GM23338 (cell line): ENCODE measurements at places on chromosomes 2 and 18. TPM values are rescaled to one million over a fixed set of nuclear protein-coding genes. Genes with fewer than 3 reads are reported as not detected.

GRCh38 chr2:48812416-48812815, 56.9 kb upstream of the LHCGR start:
- DNase-seq: peak; percentile 56

DNA sequence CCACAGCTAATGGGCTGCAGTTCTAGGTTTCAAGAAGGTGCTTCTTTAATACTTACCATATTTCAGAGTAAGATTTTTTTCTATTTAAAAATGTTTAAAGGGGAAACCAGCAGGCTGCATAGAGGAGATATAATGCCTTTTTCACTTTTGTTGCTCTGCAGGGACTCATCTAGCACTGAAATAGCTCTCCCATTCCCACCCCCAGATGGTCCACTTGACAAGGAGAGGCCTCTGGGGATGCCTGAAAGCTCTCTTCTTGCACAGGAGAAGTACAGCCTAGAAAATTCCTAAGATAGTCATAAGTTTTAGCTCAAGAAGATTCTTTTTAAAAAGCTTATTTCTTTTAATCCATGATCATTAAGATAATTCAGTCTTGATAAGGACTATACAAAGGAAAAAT, 126.4 kb downstream of the CDH2 start:
- no peak for DNase-seq

DNA sequence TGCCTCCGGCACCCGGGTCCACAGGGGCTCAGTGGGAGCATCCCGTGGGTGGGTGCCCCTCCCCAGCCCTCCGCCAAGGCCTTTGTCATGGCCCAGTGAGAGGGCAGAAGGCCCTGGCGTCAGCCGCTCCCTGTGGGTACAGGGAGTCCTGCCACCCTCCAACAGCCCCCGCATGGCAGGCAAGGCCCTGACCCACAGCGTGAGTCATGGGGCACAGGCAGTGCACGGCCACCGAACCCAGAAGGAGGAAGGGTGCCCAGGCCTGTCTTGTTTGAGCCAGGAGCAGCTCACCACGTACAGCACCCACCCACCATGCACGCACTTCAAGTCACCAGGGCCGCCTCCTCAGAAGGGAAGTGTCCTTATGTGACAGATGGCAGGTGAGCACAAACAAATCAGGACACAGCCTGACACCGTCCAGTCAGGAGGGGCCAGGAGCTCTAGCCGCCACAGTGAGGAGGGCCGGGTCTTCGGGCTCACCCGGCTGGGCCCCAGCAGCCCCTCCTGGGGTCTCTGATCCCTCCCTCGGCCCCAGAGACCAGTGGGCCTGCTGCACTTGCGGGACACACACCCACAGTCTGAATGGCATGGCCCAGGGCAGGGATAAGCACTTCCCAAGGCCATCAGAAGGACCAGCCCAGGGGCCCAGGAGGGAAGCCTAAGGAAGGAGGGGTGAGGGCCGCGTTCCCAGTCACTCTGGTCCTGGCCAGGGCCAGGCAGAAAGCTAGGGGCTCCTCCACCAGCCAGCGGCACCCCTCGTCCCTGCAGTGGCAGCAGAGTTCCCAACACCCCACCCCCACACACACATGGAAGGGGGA, 25.8 kb downstream of the BIN1 start:
- DNase-seq: no peak

GRCh38 chr2:133884739-133885381, 316.6 kb upstream of the NCKAP5 start:
- DNase-seq: peak; percentile 11

DNA sequence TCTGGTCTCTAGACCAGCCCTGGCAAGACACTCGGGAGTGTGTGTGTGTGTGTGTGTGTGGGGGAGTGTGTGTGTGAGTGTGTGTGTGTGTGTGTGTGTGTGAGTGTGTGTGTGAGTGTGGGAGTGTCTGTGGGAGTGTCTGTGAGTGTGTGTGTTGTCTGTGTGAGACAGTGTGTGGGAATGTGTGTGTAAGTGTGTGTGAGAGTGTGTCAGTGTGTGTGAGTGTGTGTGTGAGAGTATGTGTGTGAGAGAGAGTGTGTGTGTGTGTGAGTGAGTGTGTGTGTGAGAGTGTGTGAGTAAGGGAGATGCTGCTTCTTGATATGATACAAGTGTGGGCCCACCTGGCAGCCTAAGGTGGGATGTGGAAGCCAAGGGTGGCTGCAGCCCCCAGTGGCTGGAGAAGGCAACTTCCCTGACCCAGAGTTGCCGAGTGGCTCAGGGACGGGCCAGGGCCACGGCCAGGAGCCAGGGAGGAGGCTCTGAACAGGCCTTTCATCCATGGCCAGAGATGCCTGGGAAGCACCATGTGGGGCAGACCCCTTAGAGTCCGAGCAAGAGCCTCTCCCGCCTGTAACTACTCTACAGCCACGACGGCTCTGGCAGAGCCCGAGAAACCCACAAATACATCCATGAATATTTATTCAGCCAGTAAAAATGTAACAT, 159.3 kb upstream of the MYCN start:
- DNase-seq: peak; percentile 33

- DNase-seq: peak; percentile 43
These were observed 121.6 kb downstream of the NFATC1 start for GRCh38 chr18:79517341-79517740.

DNA sequence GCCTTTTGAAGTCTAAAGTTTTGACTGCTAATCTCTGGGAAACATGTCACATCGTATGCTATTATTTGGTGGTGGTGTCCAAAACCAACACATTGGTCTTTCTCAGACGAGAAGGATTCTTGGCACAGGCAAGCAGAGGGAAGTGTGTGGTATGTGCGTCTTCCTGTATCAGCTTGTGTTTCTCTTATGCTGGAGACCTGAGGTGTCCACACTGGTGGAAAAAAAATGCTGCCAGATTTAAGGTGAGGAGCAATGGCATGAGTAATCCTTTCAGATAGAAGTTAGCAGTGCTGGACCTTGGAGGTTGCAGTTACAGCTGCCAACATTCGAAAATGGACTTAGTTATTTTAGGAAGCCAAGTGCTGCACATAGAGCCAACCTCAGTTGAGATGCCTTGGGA, 11.7 kb upstream of the FHL2 start:
- no peak for DNase-seq

DNA sequence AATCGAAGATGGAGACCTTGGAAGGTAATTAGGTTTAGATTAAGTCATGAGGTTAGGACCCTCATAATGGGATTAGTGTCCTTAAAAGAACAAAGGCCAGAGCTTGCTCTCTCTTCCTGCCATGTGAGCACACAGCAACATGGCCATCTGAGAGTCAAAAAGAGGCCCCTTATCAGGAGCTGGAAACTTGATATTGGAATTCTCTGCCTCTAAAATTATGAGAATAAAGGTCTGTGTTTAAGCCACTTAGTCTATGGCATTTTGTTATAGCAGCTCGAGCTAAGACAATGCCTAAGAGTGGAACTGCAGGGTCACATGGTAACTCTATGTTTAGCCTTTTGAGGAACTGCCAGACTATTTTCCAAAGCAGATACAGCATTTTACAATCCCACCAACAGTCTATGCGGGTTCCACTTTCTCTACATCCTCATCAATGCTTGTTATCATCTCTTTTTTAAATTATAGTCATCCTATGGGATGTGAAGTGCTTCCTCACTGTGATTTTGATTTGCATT, 42.4 kb downstream of the THADA start:
- no peak for DNase-seq

DNA sequence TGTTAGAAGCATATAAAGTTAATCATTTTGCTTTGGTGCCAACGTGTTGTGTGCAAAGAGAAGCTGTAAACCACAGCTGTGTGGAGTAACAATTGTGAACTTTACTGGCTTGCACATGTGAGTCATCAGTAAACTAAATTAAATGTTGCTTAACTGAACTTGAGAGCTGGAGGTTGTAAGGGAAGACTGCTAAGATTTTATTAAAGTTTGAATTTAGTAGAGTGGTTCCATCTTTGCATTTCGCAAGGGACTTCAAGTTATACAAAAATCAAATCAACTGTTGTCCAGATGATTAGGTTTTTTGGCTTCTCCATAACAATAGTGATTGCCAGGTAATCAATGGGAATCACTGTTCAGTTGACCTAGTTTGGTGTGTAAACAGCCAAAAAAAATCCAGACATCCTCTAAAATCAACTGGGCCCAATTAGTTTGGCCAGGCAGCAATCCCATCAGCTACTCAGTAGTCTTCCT, 247.4 kb downstream of the MYO3B start:
- no peak for DNase-seq

DNA sequence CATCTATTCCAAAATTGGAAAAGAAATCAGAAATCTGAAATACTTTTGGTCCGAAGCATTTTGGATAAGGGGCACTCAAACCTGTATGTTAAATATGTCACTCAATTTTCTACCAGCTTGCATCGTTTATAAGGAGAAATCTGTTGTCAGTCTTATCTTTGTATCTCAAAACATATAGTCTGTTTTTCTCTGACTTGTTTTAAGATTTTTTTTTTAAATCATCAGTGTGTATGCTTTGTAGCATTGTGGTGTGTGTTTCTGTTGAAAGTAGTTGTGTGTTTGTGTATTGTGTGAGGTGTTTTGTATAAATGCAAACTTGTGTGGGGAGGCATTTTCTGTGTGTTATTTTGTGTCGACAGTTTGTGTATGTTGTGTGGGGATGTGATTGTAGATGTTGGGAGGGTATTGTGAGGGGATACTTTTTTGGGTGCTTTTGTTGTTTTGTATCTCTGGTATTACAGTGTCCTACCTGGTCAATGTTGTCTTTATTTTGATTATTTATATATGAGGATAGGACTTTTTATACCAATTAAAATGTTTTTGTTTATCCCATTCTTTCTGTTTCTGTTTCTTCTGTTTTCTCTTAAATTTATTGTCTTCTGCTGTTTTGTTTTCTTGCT, 30.9 kb downstream of the SMCHD1 start:
- DNase-seq: no peak

DNA sequence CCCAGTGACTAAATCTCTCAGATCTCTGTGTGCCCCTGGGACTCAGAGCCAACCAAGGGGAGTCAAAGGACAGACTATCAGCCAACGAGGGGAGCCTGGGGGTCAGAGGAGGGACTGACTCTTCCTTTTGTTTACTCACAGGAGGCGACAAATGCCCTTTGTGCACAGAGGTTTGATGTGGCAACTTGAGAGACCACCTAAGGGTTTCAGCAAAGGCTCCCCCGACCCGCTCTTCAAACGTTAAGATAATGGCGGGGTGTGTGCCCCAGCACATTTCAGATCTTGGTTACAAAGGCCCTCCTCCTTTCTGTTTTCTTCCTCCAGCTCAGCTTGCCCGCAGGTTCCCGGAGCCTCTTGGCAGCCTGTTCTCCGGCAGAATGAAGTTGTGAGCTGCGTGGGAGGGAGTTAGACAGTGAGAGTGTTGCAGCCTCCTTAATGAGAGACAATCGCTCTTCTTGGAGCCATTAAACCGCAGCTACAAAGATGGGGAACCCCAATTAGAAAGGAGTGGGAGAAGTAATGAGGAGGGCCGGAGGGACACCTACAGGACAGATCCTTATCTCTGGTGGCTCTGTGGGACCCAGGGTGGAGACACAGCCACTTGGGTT, 76.2 kb downstream of the KIAA2012 start:
- DNase-seq: peak; percentile 58

The CHRND gene
- total RNA-seq: 0.10 TPM in 1 of 2 replicates, not detected in the other

The MFSD2B gene
- 0.21 TPM in 1 of 2 replicates, not detected in the other for total RNA-seq

The RESP18 gene
- not detected in 2 replicates for total RNA-seq
